ENCODE measurements at places on chromosomes 4 and X.

- peak; percentile 3 for DNase-seq
Observed at GRCh38 chrX:13506574-13506973, 62.8 kb upstream of the EGFL6 start.

DNA sequence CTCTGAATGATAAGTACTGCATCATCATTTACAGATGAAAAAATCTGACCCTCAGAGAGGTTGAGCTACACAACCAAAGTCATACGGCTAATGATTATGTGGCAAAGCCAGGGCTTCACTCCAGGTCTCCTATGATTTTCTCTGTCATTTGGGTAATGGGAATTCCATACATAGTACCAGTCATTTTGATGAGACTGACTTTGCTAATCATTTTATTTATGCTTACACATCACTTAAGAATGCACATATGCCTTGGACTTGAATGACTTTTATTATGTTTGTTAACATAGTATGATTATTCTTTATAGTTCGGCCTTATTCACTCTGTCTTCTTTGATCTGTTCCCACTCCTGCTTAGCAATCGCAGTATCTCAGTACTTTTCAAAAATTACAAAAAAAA lies 255.1 kb upstream of the GPRIN3 start:
- DNase-seq: no peak

DNA sequence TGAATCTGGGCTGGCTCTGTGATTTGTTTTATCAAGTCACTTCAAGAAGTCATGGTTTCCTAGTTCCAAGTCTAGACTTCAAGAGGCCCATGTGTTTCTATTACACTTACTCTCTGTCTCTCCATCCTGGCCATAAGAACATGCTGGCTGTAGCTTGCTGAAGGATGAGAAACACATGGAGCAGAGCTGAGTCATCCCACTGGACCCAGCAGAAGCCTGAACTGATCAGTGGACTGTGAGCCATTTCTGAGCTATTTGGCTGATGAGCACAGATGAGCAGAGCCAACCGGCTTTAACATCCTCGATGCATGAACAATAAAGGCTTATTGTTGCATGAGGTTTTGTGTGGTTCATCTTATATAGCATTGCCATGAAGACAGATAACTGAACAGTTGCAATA lies 290.6 kb upstream of the BOD1L1 start:
- no peak for DNase-seq

- no peak for DNase-seq
Observed at GRCh38 chr4:7677086-7677485, 242.4 kb upstream of the PSAPL1 start.

- DNase-seq: no peak
Observed at GRCh38 chrX:76439188-76439587, 11.7 kb downstream of the MAGEE1 start.

Measured in stimulated activated CD4-positive, alpha-beta T cell treated with anti-CD3 and anti-CD28 coated beads, Interleukin-1b, Interleukin-23, amount 100 ng/mL, for 1 hour (primary cell).